ENCODE measurements at places on chromosomes 11 and 22. TPM values are rescaled to one million over a fixed set of nuclear protein-coding genes. Genes with fewer than 3 reads are reported as not detected.

Gene MRGPRX3
- polyA plus RNA-seq, result not detected

Gene APOL6
- polyA plus RNA-seq, result 4.9 TPM

Gene MS4A6E
- polyA plus RNA-seq, result not detected

Gene TMEM191B
- not detected for polyA plus RNA-seq

Gene PKP3
- not detected for polyA plus RNA-seq

Gene ZMAT5
- polyA plus RNA-seq, result 49.8 TPM

Gene PRMT3
- polyA plus RNA-seq, result 5.0 TPM

Gene MMP13
- polyA plus RNA-seq, result not detected

Gene OMP
- not detected for polyA plus RNA-seq

Gene APOA4
- polyA plus RNA-seq, result not detected

Gene RHOD
- 0.54 TPM for polyA plus RNA-seq

Gene CHRM1
- not detected for polyA plus RNA-seq

Gene TRIM66
- polyA plus RNA-seq, result 0.75 TPM

Gene LMO2
- polyA plus RNA-seq, result 11.4 TPM

Gene LINC01488
- polyA plus RNA-seq, result not detected

Measured in IgD-negative memory B cell (primary cell).